ENCODE measurements at places on chromosomes 12 and 14.

- no peak for DNase-seq
Measured at GRCh38 chr14:75438486-75439080, 10.8 kb downstream of the JDP2 start.

- no peak for DNase-seq
Measured at GRCh38 chr12:24172031-24172772, 222.7 kb upstream of the SOX5 start.

DNA sequence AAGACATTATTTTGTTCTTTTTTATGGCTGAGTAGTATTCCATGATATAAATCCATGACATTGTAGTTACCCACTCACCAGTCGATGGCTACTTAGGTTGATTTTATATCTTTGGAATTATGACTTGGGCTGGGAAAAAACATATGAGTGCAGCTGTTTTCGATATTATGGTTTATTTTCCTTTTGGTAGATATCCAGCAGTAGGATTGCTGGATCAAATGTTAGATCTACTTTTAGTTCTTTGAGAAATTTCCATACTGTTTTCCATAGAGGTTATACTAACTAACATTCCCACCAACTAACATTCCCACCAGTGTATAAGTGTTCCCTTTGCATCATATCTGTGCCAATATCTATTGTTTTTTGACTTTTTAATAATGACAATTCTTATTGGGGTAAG is 29.9 kb upstream of the PTPRR start:
- DNase-seq: no peak

DNA sequence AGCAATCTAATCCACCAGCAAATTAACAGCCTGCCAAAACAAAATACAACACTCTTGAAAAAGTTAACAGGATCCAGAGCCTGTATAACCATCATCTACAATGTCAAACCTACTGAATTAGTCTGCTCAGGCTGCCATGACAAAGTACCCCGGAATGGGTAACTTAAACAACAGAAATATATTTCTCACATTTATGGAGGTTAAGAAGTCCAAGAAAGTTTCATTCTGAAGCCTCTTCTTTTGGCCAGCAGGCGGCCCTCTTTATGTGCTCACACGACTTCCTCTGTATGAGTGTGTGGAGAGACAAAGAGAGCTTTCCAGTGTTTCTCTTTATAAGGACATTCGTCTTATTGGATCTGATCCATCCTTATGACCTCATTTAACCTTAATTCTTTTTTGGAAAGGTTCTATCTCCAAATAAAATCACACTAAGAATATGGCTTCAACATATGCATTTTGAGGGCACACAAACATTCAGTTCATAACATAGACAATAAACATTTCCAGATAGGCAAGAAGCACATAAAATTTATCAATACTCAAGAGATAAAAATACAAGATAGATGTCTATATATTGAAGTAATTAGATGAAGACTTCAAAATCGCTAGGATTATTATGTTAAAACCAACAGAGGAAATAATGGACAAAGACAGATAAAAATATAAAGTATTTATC is 5.9 kb upstream of the RERG start:
- peak; percentile 28 for DNase-seq

DNA sequence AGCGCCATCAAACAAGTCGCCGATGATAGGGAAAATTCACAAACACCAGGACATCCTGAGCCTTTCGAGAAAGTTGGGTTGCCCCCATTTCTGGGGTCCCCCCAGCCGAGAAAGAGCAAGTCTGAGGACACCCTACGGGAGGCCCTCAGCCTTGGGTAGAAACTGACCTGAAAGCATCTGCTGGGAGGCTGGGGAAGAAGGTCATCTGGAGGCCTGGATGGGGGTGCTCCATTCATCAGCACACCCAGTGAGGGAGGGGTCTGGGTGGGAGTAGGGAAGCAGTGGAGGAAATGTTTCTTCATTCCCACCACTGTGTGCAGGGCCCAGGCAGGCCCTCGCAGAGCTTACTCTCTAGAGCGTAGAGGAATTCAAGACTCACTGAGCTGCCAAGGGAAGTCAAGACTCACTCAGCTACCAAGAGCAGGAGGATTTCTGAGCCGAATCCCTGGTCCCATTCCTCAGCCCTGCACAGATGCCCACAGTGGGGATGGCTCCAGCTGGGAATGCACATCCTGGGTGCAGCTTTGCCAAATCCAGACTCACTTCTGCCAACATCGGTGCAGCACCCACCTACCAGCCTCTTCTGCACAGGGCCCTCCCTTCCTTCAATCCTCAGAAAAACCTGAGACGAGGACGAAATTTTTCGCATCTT is 38.1 kb downstream of the DIO3 start:
- no peak for DNase-seq

DNA sequence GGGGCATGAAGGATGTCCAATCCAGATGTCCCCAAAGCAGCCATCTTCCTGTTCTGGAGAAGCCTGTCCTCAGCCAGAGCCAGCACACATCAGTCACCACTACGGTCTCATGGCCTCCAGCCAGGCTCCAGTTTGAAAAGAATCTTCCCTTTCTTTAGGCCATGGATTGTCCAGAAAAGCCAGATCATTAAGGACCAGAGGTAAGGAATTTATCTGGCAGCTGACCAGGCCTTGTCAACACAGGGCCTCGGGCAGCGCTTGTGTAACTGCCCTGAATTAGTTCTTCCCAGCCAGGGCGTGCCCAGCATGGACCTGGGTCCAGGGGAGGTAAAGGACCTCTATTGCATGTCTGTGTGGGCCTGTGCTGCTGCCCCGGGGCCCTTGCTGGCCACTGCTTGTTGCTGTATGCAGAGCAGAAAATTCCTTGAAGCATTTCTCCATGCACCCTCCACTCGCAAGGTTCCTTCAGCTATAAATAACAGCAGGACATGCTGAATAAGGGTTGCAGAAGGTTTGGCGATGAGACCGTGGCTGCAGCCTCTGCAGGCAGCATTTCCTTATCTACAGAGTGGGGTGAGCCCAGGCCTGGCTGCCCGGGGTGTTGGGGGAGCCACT is 21.7 kb upstream of the VPS37B start:
- DNase-seq: no peak

DNA sequence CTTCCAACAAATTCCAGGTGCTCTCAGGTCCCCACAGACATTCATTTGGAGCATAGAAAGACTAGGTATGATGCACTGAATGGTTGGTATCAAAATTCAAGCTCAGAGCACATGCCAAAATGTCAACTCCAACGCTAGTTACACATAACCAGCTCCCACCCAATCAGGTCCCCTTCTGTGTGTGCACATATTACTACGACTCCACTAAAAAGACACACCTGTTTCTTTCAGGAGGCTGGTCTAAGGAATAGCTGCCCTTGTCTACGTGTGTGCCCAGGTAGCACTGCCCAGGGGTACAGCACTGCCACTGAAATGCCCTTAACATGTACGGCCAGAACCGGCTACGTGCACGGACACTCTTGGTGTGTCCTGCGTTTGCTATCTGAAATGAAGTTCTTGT is 138.1 kb downstream of the KCNK10 start:
- no peak for DNase-seq

DNA sequence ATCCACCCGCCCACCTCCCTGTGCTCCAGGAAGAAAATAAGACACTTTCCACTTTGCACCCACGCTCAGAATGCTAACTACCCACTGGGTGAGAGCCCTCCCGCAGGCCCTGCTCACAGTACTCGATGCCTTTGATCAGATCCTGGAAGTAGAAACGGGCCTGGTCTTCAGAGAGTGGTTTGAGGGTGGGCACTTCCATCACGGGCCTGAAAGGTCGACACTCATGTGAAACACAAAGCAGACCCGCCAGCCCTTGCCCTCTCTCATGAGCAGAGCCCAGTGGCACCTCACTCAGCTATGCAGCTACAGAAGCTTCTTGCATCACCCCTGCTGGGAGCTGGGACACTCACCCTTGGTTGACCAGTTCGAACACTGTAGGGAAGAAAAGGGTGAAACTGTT is 41.1 kb downstream of the CAMKK2 start:
- DNase-seq: no peak

DNA sequence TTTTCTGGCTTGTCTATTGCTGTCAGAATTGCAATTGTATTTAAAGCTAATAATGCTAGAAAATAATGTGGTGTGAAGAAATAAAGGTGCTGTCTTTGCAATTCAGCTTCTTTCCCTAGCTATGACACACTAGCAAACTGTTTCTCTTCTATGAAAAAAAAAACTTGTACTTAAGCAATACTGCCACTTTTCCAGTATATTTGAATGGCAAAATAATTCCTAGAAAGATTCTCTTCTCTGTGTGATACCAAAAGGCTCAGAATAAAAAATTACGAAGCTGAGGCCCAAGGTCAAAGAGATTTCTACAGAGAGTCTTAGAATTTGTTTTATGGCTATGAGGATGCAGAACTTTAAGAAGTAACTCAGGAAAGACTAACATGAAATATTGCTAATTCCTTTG is 235.5 kb downstream of the ADAMTS20 start:
- DNase-seq: no peak

DNA sequence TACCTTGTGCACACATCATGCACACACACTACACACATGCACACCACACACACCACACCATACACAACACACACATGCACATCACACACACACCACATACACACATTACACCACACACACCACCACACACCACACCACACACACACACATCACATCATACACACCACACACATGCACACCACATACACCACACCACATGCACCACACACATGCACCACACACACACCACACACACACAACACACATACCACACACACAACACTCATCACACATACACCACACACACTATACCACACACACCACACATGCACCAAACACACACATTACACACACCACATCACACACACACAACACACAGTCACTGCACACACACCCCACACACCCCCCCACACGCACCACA is 38.1 kb downstream of the SDR9C7 start:
- no peak for DNase-seq

GRCh38 chr14:28671425-28671824 is 95.2 kb upstream of the FOXG1 start:
- no peak for DNase-seq

- no peak for DNase-seq
Measured at GRCh38 chr14:74568911-74569310, 43.1 kb downstream of the LTBP2 start.

GRCh38 chr12:94169966-94170689 is 21.8 kb downstream of the PLXNC1 start:
- DNase-seq: no peak

DNA sequence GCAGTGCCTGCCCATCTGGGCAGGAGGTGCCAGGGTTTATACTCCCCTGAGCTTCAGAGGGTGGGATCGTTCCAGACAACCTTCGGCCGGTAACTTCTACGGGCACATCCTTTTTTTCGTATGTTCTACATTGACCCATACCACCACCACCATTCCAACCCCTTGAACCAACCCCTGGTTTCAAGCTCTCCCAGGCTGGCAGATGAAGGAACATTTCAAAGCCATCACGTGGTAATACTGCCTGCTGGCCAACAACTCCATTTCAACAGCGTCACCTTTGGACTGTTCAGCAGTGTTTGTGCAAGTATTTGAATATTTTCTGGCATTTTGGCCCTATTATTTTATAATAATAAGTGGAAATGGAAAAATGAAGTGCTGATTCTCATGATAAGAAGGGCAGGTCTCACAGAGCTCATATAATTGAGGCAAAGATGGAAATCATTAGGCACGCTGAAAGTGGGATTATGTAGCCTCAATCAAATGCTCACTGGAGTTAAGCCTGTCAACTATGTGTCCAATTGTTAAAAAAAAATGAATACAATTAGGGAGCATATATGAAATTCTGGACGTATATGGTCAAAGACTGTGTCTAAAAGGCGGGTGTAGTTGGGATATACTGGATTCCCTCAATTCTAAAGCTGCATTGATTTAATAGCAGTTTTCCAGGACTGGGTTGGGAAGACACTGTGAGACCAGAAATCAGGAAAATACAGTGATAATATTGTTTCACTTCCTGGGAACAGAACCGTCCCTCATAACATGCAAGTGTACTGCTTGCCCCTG is 162.1 kb downstream of the ZFP36L1 start:
- DNase-seq: no peak

- no peak for DNase-seq
Measured at GRCh38 chr12:111846016-111846415, 4.0 kb downstream of the MAPKAPK5 start.

GRCh38 chr14:81990312-81990761 is 456.7 kb upstream of the SEL1L start:
- DNase-seq: peak; percentile 59

DNA sequence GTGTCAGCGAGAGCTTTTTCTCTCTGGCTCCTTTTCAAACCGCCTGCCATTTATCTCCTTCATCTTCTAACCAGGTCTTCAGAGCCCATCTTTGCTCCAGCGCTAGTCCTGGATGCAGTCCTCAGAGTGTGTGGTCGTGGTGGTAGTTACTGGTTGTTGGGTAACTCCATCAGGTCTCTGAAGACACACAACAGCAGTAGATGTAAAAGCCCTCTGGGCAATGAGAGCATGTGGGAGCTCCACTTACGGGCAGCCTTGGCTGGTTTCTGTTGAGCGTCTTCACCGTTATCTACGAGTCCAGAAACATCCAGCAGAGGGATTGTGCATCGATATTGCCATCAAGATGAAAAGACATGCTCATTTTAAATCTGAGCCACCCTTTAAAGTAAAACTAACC is 61.2 kb downstream of the FBXL14 start:
- peak; percentile 31 for DNase-seq

Measured in Jurkat, Clone E6-1 (cell line).